NCI-H2029 treated with DMSO at 0.1 percent for 48 hours (cell line): ENCODE measurements at places on chromosomes 5 and 9.

DNA sequence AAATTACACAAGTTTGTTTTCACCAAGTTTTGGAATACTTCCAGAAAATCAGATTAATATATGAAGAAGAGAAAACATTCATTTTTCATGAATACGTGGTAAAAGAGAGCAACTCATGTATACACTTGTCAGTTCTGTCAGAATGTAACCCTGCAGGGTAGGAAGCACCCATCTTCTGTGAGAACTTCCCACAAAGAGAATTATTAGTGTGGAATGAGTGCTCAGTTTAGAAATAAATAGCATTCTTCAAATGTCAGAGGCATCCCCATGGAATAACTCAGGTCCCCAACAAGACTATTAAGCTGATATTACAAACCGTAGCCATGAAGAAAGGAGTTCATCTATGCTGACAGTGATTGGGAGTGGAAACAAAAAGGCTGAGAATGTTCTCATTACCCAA, 45.2 kb downstream of the EPB41L4A start:
- no peak for DNase-seq

DNA sequence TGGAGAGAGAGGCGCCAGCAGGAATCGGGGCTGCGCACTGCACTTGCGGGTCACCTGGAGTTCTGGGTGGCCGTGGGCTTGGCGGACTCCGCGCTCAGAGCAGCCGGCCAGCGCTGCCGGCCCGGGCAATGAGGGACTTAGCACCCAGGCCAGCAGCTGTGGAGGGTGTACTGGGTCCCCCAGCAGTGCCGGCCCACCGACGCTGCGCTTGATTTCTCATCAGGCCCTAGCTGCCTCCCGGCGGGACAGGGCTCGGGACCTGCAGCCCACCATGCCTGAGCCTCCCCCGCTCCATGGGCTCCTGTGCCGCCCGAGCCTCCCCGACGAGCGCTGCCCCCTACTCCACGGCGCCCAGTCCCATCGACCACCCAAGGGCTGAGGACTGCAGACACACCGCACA, 325.6 kb downstream of the ACTL7B start:
- DNase-seq: no peak

DNA sequence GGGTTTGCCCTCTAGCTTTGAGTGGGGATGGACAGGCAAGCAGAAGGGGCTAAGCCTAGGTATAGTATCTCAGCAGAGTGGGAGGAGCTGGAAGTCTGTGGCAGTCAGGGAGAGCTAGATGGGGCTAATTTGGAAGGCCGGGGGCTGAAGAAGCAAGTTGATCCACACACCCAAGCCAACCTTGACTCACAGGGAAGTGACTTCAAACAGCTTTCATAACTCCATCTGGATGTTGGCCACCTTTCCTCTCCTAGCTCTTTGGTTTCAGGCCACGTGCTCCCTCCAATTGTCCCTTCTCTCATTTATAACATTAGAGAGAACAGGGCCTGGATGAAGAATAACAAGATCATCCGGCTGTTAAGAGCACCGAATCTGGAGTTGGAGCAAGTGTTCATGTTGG, 36.8 kb downstream of the EGR1 start:
- no peak for DNase-seq

DNA sequence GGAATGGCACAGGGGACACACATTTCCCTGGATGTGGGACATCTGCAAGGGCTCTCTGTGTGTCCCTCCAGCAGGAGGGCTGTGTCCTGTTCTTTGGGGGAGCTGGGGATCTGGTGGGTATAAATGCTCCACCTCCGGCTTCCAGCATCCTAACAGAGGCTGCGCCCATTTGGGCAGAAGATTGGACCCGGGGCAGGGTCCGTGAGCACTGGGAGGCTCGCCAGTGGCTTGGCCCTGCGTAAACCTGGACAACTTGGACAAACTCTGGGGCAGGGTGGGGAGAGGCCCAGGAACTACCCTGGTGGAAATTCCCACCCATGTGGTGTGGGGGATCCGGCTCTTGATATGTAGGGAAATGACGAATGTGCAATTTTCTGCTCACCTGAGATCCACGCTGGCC, 80.9 kb downstream of the GADD45G start:
- no peak for DNase-seq

- no peak for DNase-seq
Observed at GRCh38 chr9:111871499-111871855, 25.1 kb upstream of the UGCG start.

- DNase-seq: no peak
Observed at GRCh38 chr5:10761933-10762775, 1.1 kb upstream of the DAP start.

DNA sequence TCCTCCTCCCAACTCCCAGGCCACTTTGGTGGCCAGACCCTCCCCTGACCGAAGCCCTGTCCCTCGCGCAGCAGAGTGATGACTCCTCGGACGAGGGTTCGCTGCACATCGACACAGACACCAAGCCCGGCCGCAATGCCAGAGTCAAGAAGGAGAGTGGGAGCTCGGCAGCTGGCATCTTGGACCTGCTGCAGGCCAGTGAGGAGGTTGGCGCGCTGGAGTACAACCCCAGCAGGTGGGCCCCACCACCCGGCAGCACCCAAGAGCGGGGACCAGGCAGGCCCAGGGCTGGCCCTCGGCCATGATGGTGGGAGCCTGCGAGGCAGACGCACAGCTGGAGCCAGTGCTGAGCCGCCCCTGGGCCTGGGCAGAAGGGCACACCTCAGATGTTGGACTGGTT, 90.6 kb downstream of the PHF2 start:
- no peak for DNase-seq

DNA sequence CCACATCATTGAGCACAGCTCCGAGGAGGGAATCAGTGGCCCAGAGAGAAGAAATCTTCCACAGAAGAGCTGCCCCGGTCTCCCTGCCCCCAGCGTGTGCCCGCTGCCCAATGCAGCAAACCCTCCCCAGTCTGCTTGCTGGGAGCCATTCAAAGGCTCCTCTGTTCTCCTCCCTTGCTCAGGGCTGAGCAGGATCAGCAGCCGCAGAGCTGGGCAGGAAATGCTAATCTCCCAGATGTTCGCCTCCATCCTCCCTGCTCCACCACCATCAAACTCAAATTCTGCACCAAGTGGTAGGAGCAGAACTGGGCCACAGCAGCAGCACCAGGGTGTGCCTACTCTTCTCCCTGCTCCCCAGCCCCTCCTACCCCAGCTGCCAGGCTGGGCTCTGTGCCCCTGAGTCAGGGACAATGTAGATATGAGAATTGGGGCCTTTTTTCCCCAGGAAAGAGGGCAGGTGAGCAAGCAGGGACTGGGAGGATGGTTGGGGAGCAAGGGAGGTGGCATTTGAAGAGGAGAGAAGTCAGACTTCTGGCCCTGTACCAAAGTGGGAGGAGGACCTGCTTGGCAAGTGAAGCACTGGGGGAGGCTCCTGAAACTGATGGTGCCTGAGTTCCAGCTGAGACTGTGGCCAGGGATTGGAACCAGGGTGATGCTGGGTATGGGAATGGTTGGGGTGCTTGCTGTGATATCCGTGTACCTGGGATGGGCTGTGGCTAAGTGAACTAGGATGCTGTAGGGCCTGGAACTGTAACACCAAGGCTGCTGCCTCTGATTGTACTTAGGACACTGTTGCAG, 1.9 kb upstream of the PCDH1 start:
- DNase-seq: no peak

DNA sequence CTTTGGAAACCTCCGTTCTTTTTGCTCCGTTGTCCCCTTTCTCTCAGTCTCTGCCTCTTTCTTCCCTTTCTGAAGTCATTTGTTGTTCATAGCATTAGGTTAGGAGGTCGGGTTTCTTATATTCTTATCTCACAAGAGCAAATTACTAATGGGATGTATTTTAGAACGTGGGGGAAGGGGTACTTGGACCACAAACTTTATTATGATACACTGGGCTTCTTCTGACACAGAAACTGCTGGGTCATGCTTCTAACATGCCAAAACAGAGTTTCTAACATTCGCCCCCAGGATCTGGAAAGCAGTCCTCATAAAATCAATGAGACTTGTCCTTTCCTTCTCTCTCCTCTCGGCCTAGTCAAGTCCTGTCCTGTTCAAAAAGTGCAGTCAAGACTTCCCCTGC, 334.4 kb downstream of the GADD45G start:
- no peak for DNase-seq

GRCh38 chr5:109196087-109196822, 213.5 kb downstream of the PJA2 start:
- no peak for DNase-seq

GRCh38 chr9:1919229-1919628, 95.9 kb upstream of the SMARCA2 start:
- no peak for DNase-seq

DNA sequence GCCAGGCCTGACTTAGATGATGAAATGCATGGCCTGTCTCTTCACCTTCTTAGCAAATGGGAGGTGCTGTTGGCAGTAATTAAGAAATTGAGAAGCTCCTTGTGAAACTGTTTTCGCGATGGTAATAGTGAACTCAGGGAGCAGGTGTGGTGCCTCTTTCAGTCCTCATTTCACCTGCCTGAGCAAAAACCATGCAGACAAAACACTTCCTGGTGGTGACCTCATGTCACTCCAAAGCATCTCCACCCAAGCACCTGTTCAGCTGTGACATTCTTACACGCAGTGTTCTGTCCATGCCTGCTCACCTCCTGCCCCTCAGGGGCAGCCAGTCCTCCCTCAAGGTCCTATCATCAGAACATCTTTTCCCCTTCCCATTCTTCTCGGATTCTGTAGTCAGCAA, 146.5 kb downstream of the CD180 start:
- DNase-seq: peak; percentile 77

DNA sequence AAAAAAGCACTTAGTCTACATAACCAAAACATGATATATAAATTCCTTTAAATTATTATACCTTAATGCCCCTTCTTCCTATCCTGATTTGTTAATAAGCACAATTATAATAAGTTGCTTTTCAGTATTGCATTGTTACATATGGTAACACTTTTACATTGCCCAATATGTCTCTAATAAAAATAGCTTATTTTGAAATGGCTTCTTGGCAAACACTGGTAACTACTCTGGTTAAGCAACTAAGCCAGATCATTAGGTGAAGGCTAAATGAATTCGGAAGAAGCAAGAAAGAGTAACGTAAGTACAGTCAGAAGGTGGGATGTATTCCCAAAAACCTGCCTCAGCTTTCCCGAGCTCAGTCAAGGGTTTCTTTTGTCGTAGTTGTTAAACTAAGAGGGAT, 85.3 kb downstream of the TTC39B start:
- no peak for DNase-seq

- DNase-seq: no peak
Observed at GRCh38 chr5:94890907-94891306, 272.4 kb downstream of the SLF1 start.

DNA sequence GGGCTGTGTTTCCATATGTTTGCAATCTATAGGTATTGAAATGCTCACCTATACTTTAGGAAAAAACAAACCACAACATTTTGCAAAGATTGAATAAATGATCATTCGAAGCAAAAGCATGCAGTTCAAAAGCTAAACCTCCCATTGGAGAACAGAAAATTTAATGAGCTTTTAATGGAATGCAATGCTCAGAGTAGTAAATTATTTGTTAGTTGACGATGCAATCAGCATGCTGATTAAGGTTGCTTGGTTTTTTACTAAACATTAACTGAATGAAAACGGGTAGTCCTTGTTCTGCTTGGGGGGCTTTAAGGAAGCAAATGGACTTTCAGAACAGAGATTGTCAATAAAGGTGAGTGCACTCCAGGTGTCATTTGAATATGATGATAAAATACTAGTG, 123.3 kb upstream of the TMEM161B start:
- DNase-seq: no peak

GRCh38 chr9:106915851-106916250, 52.9 kb downstream of the ZNF462 start:
- DNase-seq: no peak

DNA sequence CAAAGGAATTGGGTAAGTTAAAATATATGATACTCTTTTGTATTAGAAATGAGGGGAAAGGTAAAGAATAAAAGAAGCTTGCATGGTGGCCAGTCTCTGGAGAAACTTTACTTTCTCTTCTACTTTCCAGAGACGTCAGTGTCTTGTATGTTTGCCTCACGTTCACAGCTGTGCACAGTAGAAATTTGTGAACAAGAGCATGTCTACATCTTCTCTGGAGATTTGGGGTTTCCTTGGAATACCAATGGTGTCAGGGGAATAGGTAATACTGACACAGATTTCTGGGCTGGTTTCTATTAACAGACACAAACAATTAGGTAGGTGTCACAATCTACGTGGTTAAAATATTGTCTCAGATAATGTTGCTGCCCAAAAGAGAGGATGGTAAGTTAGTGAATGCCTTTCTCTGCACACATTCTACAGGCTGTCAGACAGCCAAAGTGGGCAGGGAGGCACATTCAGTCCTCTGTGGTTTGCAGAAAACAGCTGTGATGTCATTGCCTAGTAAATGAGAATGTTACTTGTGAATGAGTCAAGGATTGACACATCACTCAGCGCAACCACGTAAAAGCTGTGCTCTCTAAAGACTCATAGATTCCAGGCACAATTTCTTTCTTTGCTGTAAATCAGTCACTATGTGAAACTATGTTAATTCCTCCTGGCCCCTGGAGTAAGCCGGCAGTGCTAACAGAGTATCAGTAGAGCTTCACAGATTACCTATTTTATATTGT, 397.1 kb downstream of the MAN2A1 start:
- no peak for DNase-seq

DNA sequence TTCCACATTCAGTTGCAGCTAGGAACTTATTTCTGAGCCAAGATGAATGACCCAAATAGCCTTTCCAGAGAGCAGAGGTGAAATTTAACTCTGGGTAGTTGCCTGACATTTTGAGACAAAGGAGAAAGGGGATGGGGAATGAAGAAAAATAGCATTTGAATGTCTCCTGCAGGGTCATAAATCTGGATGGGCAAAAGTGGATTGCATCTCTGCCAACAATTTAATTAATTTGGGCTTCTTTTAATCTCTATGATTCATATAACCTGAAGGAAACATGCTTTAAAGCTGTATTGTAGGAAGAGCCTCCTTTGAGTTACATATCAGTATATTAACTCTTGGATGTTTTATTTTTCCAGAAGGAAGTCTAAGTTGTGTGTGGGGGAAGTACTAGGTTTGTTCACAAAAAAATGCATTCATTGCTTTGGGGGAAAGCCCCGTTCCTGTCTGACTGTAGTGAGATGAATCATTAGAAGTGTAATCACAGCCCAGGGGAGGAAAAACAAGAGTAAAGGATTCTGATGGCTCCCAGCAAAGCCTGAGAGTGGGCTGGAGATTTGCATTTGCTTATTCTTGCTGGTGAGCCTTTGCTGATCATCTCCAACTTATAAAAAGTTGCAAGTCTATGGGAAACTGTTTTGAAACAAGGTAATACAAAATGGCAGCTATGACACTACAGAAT, 133.0 kb upstream of the IQGAP2 start:
- no peak for DNase-seq

- DNase-seq: no peak
Observed at GRCh38 chr5:176897263-176897662, 1.9 kb downstream of the HK3 start.

GRCh38 chr9:131503626-131504465, 1.1 kb downstream of the POMT1 start:
- no peak for DNase-seq
